Activated naive CD8-positive, alpha-beta T cell treated with anti-CD3 and anti-CD28 coated beads for 36 hours (primary cell): ENCODE measurements at places on chromosomes 2 and 18. TPM values are rescaled to one million over a fixed set of nuclear protein-coding genes. Genes with fewer than 3 reads are reported as not detected.

DNA sequence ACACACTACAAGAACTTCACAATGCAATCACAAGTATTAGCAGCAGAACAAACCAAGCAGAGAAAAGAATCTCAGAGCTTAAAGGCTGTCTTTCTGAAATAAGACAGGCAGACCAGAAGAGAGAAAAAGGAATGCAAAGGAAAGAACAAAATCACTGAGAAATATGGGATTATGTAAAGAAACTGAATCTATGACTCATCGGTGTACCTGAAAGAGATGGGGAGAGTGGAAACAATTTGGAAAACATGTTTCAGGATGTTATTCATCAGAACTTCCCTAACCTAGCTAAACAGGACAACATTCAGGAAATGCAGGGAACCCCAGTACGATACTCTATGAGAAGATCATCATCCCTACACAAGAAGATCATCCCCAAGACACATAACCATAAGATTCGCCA lies 499.0 kb upstream of the CHAC2 start:
- no peak overlapping the region for H3K4me3 ChIP-seq
- no peak for DNase-seq
- no peaks in the 10 kb centered on the region for H3K4me1 ChIP-seq
- no peaks in the 10 kb centered on the region for H3K27me3 ChIP-seq

DNA sequence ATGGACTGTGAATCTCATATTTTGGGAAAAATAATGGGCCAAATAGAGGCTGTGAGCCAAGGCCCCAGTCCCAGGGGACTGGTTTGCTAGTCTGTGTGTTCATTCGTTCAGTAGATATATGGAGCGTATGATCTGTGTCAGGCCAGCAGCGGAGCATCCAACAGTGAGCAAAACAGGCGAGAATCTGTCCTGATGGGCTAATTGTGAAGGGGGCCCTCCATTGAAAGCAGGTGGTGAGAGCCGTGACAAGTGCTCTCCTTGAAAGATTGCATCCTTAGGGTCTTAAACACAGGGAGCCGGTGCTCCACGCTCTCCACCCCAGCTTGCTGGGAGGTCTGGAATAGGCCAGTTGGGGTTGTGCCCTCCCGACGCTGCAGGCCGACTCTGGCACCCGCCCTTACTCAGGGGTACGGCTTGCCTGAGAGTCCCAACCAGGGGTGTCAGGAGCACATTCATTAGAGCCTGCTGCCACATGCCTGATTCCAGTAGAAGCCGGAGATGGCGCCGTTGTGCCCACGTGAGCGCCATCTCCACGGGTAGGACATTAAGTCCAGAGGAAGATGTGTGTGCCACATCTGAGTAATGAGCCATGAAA lies 213.3 kb downstream of the SH3RF3 start:
- no peaks in the 10 kb centered on the region for H3K36me3 ChIP-seq
- peaks cover 25% of the 10 kb centered on the region for H3K4me1 ChIP-seq
- H3K27me3 ChIP-seq, result no peaks in the 10 kb centered on the region
- no peak for DNase-seq

- no peak overlapping the region for H3K27ac ChIP-seq
- H3K36me3 ChIP-seq, result peaks cover 2% of the 10 kb centered on the region
- H3K27me3 ChIP-seq, result no peaks in the 10 kb centered on the region
- no peak for DNase-seq
- no peaks in the 10 kb centered on the region for H3K4me1 ChIP-seq
These were observed 72.5 kb downstream of the VAPA start for GRCh38 chr18:9986156-9986930.

The TSPYL6 gene
- total RNA-seq, result not detected

The DES gene
- 0.39 TPM for total RNA-seq
